LoVo (cell line): ENCODE measurements at places on chromosomes 13 and 19.
A peak's percentile ranks its signal among the peaks of the same experiment; 100 is the strongest.

DNA sequence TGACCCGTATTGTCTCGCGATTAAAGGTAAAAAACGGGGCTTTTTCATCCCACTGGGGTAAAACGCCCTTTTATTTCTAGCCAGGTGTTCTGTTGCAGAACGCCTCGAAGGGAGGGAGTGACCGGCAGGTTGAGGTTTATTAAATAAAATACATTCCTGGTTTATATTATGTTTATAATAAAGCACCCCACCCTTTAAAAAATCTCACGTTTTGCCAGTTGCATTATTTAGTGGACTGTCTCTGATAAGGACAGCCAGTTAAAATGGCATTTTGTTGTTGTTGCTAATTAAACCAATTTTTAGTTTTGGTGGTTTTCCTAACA is 25.1 kb upstream of the ZNF850 start:
- no peak for DNase-seq

- no peak for DNase-seq
Observed at GRCh38 chr13:68019901-68020300, 789.8 kb upstream of the PCDH9 start.

DNA sequence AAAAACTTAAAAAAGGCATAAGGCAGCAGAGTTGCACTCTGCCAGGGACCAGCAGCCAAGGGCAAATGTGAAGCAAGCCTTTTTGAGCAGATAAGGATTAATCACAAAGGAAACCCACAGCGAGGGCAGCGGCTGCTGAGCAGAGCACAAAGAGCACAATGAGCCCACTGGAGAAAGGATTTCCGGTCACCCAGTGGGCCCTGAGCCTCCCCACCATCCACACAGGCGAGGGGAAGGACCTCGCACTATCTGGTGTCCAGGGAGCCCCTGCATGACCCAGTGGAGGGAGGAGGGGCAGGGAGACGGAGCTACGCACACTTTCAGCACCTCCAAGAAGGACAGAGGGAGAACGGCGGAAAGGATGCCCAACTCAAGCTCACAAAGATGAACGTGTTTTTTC is 40.0 kb downstream of the COL4A1 start:
- DNase-seq, result no peak

- no peak for DNase-seq
Observed at GRCh38 chr13:106102786-106103185, 432.7 kb downstream of the EFNB2 start.

GRCh38 chr19:7467009-7467989 is 21.5 kb downstream of the PEX11G start:
- no peak for DNase-seq

- peak; percentile 62 for DNase-seq
Observed at GRCh38 chr13:69720278-69720983, 387.2 kb upstream of the ATXN8OS start.

- no peak for DNase-seq
Observed at GRCh38 chr13:99034333-99035085, 56.6 kb upstream of the DOCK9 start.

DNA sequence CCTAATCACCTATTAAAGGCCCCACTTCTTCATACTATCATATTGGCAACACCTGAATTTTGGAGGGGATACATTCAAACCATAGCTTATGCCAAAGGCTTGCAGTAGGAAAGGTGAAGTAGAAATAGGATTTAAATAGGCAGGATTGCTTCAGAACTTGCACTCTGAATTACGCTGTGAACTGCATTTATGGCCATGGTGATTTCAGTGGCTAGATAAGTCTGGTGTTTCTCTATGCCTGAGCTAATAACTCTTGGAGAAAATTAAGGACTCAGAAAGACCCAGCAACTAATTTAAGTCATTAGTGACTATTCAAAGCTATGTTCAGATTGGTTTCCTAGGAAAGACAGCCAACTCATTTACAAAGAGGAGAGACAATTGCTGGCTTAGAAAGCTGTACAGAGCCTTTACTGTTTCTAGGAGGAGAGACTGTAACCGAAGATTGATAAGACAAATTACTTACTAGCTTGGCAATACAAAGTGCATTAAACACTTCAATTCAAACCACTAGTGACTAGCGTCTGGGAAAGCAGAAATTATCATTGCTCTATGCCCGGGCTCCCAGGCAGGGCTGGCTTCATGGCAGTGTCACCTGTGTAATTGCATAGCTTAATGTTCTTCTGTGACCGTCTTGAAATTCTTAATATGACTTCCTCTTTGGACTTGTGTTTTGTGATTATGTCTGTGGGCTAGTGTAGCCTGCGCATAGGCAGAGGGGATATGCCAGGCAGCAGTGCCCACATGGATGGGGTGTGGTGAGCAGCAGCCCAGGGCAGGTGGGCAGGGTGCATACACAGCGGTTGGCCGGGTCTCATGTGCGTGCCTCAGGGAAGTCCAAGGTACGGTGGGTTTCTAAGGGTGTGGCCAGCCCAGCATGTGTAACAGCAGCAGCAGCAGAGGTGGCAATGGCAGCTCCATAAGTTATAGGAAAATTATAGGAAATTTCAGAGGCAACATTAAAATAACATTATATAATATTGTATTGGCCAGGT is 60.1 kb downstream of the KL start:
- no peak for DNase-seq

- DNase-seq, result no peak
Observed at GRCh38 chr13:58666331-58666730, 1034.8 kb downstream of the PCDH17 start.

- no peak for DNase-seq
Observed at GRCh38 chr13:90510319-90510718, 837.2 kb upstream of the MIR17HG start.

DNA sequence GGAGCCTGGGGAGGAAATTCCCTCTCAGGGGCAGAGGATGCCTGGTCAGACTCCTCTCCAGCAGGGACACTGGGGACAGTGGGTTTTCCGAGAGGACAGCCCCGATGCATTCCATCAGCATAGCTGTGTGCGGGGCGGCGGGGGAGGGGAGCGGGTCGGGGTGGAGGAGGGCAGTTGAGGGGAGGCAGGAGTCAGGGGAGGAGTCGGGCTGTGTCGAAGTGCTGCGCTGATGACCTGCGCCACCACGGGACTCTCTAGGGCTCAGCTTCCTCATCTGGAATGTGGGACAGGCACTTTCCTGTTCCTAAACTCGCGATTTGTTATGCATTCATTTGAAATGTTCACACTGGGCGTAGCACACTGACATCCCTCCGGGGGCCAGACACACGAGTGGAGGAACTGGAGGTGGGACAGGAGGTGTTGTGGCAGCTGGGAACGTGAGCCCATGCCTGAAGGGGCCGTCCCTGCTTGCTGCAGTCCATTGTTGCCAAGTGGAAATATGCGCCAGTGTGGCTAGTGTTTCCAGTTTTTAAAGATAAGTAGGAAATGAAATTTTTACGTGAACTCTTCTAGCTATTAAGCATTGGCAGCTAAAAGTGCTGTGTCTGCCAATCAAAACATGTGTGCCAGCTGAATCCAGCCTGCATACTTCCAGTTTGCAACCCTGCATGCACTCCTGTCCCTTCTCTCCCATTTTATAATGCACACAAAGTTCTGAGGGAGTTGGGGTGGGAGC is 43.3 kb downstream of the FLT1 start:
- DNase-seq, result no peak

- no peak for DNase-seq
Observed at GRCh38 chr13:27572234-27572901, 48.0 kb downstream of the LNX2 start.

- DNase-seq, result no peak
Observed at GRCh38 chr19:31946491-31946890, 398.9 kb upstream of the ZNF507 start.

DNA sequence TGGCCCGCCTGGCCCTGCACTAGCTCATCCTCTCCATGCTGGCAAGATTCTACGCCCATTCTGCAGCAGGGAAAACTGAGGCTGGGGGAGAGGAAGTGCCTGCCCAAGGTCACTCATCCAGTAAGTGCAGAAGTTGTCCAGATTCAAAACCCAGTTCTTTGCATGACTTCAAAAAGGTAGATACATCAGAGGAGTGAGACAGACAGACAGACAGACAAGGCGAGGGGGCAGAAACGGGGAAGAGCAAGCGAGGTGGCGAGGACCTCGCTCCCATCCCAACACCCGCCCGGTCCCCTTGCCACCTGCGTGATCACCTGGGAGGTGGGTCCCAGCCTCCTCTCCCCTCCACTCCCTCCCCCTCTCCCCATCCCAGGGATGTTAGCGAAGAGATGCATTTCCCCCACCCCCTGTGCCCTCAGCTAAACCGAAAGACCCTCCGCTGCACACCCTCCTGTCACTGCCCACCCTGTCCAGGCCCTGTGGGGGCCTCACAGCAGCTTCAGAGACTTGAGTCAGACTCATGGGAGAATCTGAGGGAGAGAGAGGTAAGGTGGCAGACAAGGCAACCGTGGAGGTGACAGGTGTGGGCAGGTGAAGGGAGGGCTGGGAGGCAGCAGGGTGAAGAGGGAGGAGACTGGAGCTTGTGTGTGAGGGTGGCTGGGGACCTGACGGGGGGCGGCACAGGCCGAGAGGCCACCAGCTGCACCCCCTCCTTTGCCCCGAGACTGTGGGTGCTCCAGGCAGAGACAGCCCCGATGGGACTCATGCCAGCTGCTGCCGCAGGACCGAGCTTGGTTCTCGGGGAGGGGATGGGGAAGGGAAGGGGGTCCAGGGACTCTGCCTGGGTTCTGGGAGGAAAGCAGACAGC is 18.9 kb downstream of the LRRC4B start:
- no peak for DNase-seq

DNA sequence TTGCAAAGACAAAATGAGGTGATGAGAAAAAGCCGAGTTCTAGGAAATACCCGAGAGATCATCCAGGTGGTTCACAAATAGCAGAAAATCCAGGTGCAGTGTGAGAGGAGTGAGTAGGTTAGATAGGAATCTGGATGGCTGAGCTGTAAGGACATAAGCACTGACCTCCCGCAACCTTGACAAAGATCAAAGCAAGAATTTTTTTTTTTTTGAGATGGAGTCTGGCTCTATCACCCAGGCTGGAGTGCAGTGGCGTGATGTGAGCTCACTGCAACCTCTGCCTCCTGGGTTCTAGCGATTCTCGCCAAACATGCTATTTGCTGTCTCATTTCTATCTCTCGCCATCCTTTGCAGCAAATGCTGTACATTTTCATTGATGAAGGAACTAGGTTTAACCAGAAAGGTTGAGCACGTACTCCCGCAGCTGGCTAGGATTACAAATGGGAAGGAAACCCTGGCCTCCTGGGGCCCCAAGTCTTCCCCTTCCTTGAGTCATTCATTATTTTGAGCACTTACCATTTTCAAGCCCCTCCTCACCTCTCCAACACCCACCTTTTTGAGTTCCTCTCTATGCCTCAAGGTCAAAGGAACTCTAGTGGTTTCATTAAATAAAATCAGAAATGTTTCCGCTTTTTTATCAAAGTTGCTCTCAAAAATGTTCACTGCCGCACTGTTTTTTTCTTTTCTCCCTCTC is 38.8 kb downstream of the NLRP12 start:
- peak; percentile 21 for DNase-seq

- no peak for DNase-seq
Observed at GRCh38 chr13:38223089-38223488, 126.6 kb upstream of the UFM1 start.

- no peak for DNase-seq
Observed at GRCh38 chr13:33353210-33353609, 67.7 kb upstream of the STARD13 start.

DNA sequence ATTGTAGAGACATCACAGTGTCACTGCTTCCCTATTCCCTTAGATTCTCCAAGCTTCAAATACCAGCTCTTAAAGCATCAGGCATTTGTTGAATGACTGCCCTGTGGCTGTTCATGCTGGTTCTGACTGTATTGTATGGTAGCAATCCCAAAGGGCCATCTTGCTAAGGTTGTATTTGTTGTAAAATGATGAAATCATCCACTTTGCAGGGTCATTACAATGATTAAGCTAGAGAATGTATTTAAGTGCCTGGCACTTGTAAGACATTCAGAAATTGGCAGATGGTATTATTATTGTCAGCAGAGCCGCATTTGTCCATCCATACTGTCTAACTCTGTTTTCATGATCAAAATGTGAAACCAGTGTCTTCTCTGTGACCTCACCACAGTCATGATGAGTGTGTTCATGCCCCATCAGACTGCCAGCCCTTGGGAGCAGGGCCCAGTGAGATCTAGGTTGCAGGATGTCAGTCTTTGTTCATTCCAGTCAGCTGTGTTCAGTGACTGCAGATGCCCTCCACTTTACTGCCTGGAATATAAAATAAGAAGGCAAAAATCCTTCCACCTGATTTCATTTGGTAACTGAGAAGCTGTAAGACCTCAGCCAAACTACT is 86.1 kb downstream of the DHRS12 start:
- no peak for DNase-seq

GRCh38 chr13:31199849-31200636 is at the start of gene B3GLCT:
Gene B3GLCT (plus strand): TSS chr13:31199975. CDS start chr13:31200085, 110 bp downstream.
- peak; percentile 86 for DNase-seq
